ENCODE measurements at places on chromosomes 11 and 22.
A peak's percentile ranks its signal among the peaks of the same experiment; 100 is the strongest.

GRCh38 chr11:5343474-5344335, at the start of gene OR51B5:
Gene OR51B5 (minus strand): TSS chr11:5343524. CDS start chr11:5343524, 0 bp downstream.
- DNase-seq, result no peak

DNA sequence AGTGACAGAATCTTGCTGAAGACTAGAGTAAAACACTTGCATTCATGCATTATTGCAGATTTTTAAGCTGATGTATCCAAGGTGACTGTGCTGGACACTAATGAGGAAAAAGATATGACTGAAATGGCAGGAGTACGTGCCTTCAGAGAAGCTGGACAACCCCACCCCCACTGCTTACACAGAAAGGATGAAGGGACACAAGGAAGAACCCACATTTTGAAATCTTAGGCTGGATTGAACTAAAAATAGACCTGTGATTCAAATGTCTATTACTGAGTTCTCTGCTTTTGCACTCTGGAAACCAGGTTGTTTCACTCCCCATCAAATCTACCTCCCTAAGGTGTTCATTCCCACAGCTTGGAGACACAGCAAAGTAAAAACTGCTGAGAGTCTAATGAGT, 117.1 kb downstream of the KCNC1 start:
- DNase-seq, result no peak

DNA sequence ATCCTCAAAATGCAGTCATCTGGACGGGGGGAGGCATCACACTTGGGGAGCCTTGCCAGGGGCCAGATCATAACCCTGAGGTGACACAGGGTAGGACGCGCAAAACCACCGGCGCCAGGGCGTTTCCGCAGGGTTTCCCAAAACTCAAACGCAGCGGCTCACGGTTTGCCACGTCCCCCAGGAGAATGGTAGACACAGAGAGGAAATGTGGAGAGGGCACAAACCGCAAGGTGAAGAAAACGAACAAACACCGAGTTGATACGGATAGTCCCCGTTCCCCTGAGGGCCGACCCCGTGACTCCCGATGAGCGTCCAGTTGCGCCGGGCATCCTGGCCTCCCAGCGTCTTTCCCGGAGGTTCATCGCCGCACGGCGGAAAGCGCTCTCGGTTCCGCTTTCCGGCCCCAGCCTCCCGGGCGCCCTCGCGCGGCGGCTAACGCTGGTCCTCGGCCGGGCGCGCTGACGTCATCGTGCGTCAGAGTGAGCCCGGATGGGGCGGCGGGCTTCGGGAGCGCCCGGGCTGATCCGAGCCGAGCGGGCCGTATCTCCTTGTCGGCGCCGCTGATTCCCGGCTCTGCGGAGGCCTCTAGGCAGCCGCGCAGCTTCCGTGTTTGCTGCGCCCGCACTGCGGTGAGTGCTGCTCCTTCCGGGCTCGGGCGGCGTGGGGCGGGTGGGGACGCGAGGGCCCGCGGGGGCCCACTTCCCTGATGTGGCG, at the start of gene BIRC2:
TSS of gene BIRC2 (plus strand) at position 467 of the 714 bp plus-strand sequence. CDS start 2,641 bp downstream, outside the sequence.
- peak; percentile 92 for DNase-seq

DNA sequence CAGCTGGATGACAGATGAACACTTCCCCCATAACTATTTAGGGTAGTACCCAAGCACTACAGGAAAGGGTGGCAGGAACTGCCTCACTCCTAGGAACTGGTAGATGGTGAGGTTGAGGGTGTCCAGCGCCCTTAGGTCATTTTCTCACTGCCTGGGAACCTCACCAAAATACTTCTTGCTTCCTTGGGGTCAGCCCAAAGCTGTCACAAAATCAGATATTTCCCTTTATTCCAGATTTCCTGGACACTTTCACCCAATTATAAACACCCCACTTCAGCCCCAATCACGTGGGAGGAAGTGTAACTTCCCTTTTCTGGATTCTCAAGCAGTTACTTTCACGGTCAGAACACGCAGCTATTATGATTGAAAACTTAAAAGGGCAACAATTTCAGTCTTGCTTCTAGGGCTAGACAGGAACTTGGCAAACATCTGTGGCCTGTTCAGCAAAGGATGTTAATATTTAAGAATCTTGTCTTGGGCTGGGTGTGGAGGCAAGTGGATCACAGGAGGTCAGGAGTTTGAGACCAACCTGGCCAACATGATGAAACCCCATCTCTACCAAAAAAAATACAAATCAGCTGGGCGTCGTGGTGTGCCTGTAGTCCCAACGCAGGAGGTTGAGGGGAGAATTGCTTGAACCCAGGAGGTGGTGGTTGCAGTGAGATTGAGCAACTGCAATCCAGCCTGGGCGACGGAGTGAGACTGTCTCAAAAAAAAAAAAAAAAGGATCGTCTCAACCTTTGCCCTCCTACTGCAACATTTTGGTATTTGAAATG, 4.0 kb downstream of the FTH1 start:
- no peak for DNase-seq

- no peak for DNase-seq
Observed at GRCh38 chr11:120590472-120590871, 78.9 kb downstream of the GRIK4 start.

- DNase-seq, result no peak
Observed at GRCh38 chr11:34860518-34860917, 55.7 kb downstream of the APIP start.

DNA sequence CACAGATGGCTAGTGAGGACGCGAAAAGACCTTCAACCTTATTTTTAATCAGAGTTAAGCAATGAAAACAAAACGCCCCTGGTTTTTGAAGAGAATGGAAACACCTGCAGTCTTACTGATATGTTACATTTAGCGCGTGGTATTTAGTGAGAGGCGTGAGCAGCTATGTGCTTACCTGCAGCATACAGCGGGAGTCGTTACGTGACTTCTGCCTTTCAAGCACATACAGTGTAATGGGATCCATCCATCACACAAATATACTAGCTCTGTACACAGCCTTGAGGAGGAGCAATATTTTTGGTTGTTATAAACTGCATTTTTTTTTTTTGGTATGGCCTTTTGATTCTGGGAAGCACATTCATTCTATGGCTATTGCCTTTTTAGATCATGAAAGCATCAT, 5.5 kb downstream of the KRTAP5-2 start:
- DNase-seq, result no peak

DNA sequence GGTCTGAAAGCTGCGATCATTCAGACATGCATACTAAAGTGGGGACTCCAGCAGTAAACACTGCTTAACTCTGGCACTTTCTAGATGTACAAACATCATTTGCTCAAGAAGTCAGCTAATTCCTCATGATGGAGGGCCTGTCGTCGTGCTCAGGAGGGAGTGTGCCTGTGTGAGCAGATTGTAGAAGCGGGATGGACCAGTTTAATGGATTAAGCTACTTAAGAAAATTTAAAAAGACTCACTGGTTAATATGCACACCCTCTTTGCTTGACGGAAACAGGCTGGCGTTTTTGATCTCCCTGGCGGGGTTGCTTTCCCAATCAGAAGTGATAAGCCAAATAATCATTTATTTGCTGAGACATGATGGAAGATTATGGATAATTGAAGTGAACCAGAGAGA, 79.0 kb downstream of the LDLRAD3 start:
- no peak for DNase-seq

Measured in activated effector memory CD4-positive, alpha-beta T cell treated with Interleukin-2 at 50 U/mL for 16 hours (primary cell).